ENCODE measurements at places on chromosomes 1 and 21.

GRCh38 chr1:21295002-21295401 is 4.7 kb upstream of the ECE1 start:
- DNase-seq: peak; percentile 66

DNA sequence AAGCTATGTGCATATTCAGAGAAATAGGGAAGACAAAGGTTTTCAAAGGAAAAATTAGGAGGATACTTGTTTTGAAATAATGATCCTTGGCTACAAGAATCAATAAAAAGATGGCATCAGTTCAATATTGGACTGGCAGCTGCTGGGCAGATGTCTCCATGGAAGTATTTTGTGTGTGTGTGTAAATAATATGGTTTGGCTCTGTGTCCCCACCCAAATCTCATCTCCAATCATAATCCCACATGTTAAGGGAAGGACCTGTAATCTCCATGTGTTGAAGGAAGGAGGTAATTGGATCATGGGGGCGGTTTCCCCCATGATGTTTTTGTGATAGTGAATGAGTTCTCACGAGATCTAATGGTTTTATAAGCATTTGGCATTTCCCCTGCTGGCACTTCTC is 40.4 kb upstream of the LRRC7 start:
- no peak for DNase-seq

DNA sequence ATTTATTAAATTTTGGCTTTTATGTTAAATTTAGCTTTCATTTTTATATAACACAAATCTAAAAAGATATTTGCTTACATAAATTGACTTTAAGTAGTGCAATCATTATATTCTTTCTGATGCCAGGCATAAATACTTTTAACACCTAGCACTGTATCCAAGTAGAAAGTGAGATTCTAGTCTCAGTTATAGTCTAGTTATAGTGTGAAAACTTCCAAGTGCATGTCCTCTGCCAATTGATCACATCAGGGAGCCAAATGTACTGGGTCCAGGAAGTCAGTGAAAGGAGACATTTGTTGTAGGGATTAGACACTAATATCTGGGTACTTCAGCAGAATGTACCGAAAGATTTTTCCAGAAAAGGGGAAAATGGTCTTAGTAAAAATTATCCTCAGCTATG is 290.7 kb upstream of the ZRANB2 start:
- no peak for DNase-seq

GRCh38 chr1:184747089-184747955 is 7.3 kb downstream of the EDEM3 start:
- DNase-seq: peak; percentile 38

DNA sequence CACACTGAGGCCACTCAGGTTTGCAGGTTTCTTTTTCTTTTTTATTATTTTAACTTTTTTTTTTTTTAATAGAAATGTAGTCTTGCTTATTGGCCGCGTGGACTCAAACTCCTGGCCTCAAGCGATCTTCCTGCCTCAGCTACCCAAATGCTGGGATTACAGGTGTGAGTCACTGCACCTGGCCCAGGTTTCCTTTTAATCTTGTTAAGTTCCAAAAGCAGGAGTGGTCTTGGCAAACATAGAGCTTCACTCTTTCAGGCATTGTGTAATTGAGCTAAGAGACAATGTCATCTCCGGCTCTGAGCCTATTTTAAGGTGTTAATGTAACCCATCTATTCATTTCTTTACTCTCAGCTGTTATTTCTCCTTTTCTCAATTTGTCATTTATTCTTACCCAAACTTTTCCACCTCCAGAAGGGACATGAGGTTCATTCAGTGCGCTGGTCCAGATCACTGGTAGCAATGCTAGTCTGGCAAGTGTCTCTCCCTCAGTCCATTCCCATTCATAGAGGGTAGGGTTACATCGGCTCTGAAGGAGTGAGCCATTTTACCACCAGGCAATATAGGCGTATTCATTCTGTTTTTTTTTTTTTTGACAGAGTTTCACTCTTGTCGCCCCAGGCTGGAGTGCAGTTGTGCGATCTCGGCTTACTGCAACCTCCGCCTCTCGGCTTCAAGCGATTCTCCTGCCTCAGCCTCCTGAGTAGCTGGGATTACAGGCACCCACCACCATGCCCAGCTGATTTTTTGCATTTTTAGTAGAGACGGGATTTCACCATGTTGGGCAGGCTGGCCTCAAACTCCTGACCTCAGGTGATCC is 11.3 kb upstream of the MFSD2A start:
- no peak for DNase-seq

DNA sequence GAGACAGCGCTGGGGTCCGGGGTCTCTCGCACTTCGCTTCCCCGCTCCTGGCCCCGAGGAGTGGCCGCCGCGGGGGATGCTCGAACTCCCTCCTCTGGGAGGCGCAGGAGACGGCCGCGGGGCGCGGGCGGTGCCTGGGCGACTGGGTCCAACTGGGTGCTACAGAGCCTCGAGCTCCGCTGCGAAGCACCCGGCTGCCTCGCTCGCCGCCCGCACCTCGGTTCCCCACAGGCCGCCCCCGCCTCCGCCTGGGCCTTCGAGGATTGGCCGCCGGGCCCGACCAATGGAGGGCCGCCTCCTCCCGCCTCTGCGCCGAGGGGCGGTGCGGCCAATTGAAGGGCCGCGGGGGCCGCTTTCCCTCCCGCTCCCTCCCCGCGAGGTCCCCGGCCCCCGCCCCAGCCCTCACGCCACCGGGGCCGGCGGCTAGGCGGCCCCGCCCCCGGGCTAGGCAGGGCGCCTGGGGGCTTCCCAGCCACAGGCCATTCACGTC is at the start of gene CNN3:
Gene CNN3, minus strand, starts transcription at position 196 of the 490 bp plus-strand sequence. CDS start 216 bp downstream, outside the sequence.
- peak; percentile 43 for DNase-seq

DNA sequence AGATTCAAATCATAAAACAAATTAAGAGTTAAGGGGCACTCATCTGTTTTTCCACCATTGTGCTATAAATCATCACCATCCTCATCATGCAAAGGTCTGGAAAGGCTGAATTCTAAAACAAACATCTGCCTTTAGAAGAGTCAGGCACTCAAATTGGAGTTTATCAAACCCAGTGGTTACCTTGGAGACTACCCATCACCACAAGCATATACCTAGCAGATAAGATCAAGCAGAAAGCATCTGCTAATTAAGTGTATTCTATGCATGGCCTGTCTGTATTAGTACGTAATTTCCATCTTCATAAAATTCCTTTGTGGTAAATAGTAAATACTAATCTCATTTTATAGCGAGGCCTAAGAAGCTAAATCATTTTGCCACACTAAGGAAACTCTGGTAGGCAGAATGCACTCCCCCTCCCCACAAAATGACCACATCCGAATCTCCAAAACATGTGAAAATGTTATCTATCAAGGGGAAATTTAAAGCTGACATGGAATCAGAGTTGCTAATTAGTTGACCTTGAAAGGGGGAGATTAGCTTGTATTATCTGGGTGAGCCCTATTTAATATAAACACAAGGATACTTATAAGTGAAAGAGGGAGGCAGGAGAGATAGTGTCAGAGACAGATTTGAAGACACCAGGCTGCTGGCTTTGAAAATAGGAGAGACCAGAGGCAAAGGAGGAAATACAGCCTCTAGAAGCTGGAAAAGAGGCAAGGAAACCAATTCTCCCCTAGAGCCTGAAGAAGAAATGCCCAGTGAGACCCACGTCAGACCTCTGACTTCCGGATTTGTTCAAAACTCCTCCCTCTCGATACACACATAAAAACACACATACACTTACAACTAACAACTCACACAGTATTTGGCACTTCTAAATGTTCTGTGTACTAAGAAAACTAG is 23.2 kb downstream of the ARID4B start:
- peak; percentile 12 for DNase-seq

DNA sequence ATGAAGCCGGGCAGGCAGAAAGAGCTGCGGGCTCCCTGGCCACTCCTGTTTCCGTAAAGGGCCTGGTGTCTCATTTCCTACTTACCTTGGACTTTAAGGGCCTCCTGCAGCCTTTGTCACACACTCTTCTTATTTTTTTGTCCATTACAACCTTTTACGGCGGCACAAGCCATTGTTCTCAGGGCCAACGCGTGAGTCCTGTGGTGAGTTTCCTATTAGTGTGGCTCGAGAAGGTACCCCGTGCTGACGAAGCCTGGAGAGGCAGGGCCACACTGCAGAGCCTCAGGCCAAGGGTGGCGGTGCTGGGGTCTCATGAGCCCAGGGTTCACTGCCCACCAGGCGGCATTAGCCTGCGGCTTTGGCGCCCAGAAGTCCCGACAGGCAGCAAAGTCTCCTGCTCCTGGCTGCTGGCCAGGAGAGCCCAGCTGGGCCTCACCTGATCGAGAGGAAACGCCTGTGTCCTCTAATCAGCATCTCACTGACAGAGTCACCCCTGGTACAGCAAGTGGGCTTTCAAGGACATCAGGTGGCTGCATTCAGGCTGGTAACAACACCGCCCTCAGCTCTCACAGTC is 62.0 kb downstream of the SIK1 start:
- no peak for DNase-seq

GRCh38 chr1:61638911-61639605 is 85.9 kb downstream of the TM2D1 start:
- no peak for DNase-seq

GRCh38 chr1:17140279-17140678 is 21.0 kb upstream of the PADI2 start:
- DNase-seq: no peak

DNA sequence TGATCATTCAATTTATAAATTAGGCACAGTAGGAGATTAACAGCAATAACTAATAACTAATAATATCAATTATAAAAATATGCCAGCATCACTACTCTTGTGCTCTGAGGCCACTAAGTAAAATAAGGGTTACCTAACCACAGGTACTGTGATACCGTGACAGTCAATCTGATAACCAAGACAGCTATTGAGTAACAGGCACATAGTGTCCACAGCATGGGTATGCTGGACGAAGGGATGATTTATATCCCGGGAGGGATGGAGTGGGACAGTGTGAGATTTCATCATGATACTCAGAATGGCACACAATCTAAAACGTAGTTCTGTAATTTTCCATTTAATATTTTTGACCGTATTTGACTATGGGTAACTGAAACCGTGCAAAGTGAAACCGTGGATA is 39.4 kb downstream of the CD46 start:
- DNase-seq: no peak

GRCh38 chr1:206581571-206581981 is 30.7 kb downstream of the EIF2D start:
- DNase-seq: peak; percentile 28

DNA sequence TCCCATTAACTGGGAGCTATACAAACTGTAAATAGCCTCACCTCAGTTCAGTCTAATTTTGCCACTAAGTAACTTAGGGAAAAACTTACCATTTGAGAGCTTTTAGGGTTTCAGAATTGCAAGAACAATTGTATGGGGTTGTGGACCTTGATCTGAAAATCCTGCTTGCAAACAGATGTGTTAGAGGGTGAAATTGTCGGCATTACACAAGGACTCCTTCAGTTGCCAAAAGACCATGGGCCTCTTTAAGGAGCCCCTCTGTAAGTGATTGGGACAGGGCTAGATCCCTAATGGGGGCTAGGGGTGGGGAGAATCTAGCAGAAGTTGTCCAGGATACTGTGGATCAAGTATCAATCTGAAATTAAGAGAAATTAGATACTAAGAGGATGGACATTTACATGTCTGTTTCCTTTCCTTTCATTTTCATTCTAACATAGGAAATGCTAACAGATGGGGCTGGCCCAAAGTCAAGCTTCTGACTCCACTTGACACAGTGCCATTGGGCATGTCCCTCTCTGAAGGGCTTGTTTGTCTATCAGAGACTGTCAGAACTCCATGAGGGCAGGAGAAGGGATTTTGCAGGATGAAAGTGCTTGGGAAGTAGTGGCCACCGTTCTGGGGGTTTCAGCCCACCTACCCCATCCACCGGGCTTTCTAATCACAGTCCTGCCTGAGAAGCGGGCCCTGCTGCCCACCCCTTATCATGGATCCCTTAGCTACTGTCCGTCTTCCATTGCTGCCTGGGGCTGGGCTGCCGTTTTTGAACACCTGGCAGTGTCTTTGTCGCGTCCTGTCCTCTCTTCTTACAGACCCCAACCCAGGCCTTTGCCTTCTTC is 54.7 kb downstream of the STUM start:
- no peak for DNase-seq

- DNase-seq: peak; percentile 92
Measured at GRCh38 chr1:40508375-40509341, at the start of gene EXO5. Gene EXO5 (plus strand): TSS chr1:40508767. CDS start chr1:40514545, 5,778 bp downstream.

DNA sequence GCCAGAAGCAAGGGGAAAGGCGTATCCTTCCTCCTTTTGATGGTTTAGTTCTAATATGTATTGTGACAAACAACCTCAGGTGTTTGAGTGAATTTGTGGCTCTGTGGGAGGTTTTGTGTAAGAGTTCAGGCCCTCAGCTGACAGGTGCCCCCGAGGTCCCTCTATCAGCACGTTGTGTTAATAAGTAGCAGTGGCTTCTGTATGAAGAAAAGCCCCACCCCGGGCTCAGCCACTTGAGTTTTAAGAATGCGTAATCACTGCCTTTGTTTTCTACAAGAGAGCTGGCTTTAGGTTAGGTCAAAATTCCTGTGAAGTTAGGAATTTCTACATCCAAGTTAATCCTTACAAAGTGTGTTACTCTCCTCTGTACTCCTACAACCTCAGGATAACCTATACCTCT is 92.4 kb upstream of the PGBD5 start:
- DNase-seq: no peak

GRCh38 chr1:26539722-26540121 is 10.2 kb downstream of the RPS6KA1 start:
- no peak for DNase-seq

GRCh38 chr1:64675718-64676345 is 69.0 kb upstream of the RAVER2 start:
- DNase-seq: peak; percentile 16

GRCh38 chr1:214106375-214106774 is 118.6 kb downstream of the PROX1 start:
- DNase-seq: no peak

GRCh38 chr1:216168546-216168945 is 254.7 kb downstream of the USH2A start:
- DNase-seq: no peak

- peak; percentile 67 for DNase-seq
Measured at GRCh38 chr1:202189001-202189790, 4.4 kb upstream of the LGR6 start.

GRCh38 chr1:21568809-21569385 is 59.7 kb downstream of the ALPL start:
- no peak for DNase-seq

DNA sequence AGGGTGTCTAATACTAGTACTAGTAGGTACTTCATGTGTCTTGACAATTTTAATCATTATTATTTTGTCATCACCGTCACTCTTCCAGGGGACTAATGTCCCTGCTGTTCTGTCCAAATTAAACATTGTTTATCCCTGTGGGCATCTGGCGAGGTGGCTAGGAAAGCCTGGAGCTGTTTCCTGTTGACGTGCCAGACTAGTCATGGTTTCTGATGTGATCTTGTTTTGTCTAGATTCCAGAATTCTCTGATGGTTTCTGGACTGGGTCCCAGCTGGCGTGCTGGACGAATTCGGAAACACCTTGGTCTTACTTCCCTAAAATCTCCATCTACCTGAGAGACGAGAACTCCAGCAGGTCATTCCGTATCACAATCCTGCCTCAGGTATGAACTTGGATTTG is 66.1 kb upstream of the FAM3B start:
- DNase-seq: no peak

GRCh38 chr1:159925719-159926078 is 392 bp upstream of the TAGLN2 start:
- DNase-seq: no peak
